ENCODE measurements at places on chromosomes 4 and X. TPM values are rescaled to one million over a fixed set of nuclear protein-coding genes. Genes with fewer than 3 reads are reported as not detected.

Gene YIPF7
- not detected for total RNA-seq

Gene OTC
- total RNA-seq, result not detected

Gene ELOVL6
- 6.1 TPM for total RNA-seq

Gene IL2
- total RNA-seq, result not detected

All from RPMI7951 (cell line).